ENCODE measurements at places on chromosomes 7 and 10.

GRCh38 chr7:30530373-30530772 is 25.7 kb upstream of the GGCT start:
- no peak for DNase-seq

- DNase-seq = no peak
Observed at GRCh38 chr7:156174428-156174827, 362.2 kb upstream of the SHH start.

- DNase-seq = no peak
Observed at GRCh38 chr10:17820943-17821342, 11.8 kb downstream of the MRC1 start.

DNA sequence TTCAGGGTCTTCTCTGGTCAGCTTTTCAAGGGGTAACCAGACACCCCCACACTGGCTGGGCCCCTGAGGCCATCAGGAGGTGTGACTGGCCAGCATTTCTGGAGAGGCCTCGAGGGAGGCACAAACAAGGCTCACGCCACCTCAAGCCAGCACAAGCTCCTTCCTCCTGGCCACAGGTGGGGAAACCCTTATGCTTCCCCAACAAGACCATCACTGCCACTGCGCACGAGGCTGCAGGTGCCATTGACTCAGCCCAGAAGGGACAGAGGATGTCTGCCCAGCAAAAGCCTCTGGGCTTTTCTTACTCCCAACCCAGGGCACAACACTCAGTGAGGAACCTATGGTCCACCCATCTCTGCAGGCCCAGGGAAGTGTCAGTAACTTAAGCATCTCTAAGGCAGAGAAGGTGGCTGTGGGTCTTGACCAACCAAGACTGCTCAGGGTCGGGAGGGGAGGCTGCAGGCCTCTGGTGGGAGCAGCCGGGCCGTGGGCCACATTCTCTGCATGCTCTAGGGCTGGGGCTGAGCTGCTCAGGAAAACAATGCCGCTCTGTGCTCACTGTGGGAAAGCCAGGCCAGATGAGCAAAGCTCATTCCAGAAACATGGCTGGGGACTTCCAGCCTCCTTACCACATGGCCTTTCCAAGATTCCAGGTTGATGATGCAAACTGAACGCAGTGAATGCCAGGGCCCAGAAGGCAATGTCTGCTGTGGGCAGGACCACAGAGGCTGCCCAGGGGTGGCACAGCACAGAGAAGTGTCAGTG is 24.2 kb upstream of the RASSF4 start:
- DNase-seq = peak; percentile 24

DNA sequence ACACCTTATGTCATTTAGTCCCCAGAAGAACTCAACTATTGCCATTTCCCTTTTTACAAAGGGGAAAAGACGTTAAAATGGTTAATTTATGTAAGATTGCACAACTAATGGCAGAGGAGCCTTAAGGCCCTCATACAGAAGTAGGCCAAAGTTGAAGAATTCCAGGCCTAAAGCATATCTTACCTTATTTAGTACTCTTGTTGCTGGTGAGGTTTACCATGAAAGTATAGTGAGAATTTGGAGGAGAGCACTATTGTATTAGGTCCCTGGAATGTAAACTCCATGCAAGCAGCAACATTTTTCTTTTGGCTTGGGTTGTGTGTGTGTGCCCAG is 731 bp upstream of the CRPPA start:
- DNase-seq = peak; percentile 33

GRCh38 chr7:44144968-44145478 is 3.9 kb upstream of the MYL7 start:
- no peak for DNase-seq

DNA sequence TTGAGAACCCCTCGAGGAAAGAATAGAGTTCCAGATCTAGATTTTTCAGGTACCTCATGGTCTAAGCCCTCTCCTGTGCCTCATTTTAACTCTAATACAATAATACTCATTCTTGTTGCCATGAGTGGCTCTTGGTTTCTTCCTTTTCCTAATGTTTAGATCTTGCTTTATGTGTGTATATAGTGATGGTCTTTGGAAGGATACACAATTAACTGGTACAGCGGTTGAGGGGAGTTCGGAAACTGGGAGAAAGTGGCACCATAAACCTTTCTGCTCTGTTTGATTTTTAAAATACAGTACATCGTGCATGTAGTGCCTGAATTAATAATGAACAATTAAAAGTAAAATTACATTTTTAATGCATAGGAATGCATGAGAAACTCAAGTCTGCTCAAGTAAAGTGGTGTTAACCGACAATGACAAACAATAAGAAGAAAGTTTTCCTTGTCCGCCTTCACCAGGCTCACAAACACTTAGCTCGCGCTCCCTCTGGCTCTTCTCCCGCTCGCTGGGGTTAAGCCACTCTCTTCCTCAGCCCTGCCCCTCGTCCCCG is 386 bp upstream of the EIF4EBP2 start:
- no peak for DNase-seq

- DNase-seq = no peak
Observed at GRCh38 chr7:45073031-45073785, 15.6 kb downstream of the NACAD start.

GRCh38 chr7:135801045-135801693 is 52.6 kb upstream of the FAM180A start:
- DNase-seq = peak; percentile 36

GRCh38 chr7:106595922-106596321 is 65.0 kb downstream of the CCDC71L start:
- no peak for DNase-seq

- DNase-seq = no peak
Observed at GRCh38 chr7:127287133-127287532, 34.4 kb upstream of the GRM8 start.

- DNase-seq = no peak
Observed at GRCh38 chr7:4067476-4067760, 614.7 kb upstream of the FOXK1 start.

GRCh38 chr10:43884501-43885105 is 235.9 kb upstream of the ZNF32 start:
- DNase-seq = no peak

- no peak for DNase-seq
Observed at GRCh38 chr10:121002586-121003205, 151.5 kb downstream of the WDR11 start.

- no peak for DNase-seq
Observed at GRCh38 chr10:18476076-18476647, 175.2 kb downstream of the NSUN6 start.

GRCh38 chr7:46539892-46540483 is 618.9 kb upstream of the IGFBP3 start:
- DNase-seq = no peak

DNA sequence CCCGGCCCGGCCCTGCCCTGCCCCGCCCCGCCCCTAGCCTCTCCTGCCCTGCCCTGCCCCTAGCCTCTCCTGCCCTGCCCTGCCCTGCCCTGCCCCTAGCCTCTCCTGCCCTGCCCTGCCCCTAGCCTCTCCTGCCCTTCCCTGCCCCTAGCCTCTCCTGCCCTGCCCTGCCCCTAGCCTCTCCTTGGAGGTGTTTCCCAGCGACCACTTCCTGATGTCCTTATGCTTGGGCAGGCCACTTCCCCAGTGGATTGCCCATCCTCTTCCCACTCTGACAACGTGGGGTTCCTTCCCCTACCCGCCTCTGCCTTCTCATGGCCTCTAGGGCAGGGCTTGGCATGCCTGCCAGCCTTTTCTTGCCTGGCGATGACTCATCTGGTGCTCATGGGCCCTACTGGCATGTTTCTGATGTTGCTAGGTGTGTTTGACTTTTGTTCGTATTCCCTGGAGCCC is 21.2 kb downstream of the PRXL2A start:
- no peak for DNase-seq

GRCh38 chr7:131909151-131909768 is 352.8 kb upstream of the PODXL start:
- no peak for DNase-seq

DNA sequence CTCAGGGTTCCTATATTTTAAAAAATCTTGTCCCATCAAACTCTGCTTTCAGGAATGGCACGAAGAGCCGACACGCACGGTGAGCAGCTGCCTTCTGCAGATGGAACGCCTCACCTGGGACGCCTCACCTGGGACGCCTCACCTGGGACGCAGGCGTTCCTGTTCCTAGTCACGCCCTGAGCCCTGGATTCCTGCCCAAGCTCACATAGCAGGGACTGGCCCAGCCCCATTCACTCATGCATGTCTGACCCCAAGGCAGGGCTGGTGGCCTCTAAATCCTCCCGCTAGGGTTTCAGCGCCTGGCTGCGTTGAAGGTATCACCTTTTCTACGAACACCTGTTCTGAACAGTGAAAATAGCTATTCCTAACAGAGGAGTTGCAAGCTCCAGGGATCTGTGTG is 49.8 kb downstream of the CARD11 start:
- no peak for DNase-seq

All from fibroblast of skin of left biceps (primary cell).